Stimulated activated CD4-positive, alpha-beta T cell treated with anti-CD3 and anti-CD28 coated beads, Interleukin-15, amount 100 ng/mL, for 1 hour (primary cell): ENCODE measurements at places on chromosomes 4 and X.

- no peak for DNase-seq
Measured at GRCh38 chr4:60500810-60501209, 699.3 kb upstream of the ADGRL3 start.

DNA sequence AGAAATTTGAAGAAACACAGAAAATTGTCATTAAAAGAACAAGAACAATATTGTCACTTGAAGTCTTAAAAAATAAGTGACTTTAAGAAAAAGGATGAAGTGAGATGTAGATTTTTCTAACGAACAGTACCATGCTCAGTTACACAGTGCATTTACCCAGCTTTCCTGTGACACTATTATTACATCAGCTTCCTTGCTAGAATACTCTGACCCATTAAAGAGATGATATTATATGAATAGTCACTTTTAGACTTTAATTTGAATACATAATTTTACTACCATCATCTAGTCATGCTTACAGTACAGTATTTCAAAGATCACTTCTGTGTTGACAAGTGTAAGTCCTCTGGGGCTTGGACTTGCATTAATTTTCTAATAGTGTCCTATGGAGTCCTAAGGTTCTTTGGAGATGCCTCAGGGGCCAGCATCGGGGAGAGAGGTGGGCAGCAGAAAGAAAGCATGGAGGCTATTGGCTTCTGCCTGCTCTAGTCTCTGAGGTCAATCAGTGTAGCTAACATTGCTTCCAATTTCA is 10.7 kb downstream of the COL25A1 start:
- DNase-seq, result no peak

GRCh38 chr4:8350352-8350751 is 80.8 kb downstream of the HTRA3 start:
- no peak for DNase-seq

DNA sequence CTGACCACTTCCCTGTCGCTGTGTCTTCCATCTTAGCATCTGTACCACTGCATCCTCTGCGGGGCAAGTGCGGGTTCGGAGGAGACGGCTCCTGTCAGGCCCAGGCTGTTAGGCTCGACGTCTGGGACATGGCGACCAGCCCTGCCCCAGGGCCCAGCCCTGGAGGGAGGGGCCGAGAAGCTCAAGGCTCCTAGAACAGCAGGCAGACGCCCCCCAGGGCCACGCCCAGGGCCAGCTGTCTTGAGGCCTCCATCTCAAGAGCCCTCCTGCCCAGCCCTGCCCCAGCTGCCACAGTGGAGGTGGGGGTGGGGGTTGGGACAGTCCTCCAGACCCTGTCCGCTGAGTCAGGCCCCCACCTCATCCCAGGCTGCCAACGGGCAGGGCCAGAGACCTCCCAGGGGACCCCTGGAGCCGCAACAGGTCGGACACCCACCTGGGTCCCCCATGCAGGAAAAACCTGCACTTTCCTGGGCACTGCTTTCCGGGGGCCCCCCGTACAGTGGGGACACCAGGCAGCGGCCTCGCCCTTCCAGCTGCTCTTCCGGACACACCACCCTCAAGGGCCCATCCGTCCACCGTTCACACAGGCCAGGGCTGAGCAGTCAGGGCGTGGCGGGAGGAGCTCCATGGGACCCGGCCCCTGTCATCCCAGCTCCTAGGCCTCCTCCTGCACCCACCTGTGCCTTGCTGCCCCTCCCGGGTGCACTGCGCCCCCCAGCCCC is 83.1 kb downstream of the FAM53A start:
- DNase-seq, result no peak

- no peak for DNase-seq
Measured at GRCh38 chrX:123976706-123977316, 15.3 kb downstream of the STAG2 start.

- no peak for DNase-seq
Measured at GRCh38 chr4:5785806-5786680, 75.0 kb downstream of the EVC start.

DNA sequence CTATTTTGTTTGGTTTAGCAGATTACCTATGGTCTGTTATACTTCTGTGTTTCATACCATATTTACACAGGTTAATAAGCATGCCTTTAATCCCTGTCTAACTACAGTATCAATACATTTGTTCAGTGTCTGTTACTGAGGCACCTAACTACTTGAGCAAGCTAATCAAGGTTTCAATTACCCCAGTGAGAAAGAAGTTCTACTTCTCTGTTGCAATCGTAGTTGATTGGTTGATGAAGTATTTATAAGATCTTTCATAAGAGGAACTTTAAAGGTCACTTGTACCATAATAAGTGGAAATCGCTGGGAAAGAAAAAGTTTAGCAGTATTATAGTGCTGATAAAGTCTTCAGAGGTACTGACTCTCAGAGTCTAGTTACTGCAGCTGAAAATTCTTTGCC is 490.6 kb downstream of the RPA4 start:
- DNase-seq, result no peak

DNA sequence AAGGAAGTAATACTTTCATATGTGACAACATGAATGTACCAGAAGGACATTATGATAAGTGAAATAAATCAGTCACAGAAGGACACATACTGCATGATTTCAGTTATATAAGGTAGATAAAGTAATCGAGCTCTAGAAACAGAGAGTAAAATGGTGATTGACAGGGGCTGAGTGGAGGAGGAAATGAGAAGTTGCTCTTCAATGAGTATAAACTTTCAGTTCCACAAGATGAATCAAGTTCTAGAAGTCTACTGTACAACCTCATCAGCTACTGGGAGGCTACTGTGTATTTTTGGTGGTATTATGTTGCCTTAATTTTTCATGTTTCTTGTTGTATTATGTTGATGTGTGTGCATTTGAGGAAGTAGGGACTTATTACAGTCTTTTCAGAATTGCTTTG is 270.9 kb upstream of the GRIA3 start:
- no peak for DNase-seq
